Heart left ventricle (tissue), 16 donors: ENCODE measurements at places on chromosomes 4 and X. TPM values are rescaled to one million over a fixed set of nuclear protein-coding genes. Genes with fewer than 3 reads are reported as not detected.

- no peaks in the 10 kb centered on the region for H3K27me3 ChIP-seq
- H3K36me3 ChIP-seq, result no peaks in the 10 kb centered on the region
- H3K4me1 ChIP-seq, result no peaks in the 10 kb centered on the region
Observed at GRCh38 chrX:66731398-66731797, 92.5 kb upstream of the EDA2R start.

GRCh38 chrX:118521435-118521834, 25.8 kb downstream of the DOCK11 start:
- no peaks in the 10 kb centered on the region for H3K27me3 ChIP-seq
- peaks cover 3% of the 10 kb centered on the region for H3K4me1 ChIP-seq
- DNase-seq, result no peak
- H3K4me3 ChIP-seq, result no peak overlapping the region
- no peaks in the 10 kb centered on the region for H3K36me3 ChIP-seq

- H3K4me3 ChIP-seq, result no peak overlapping the region
- no peak overlapping the region for H3K27ac ChIP-seq
- peaks cover 16% of the 10 kb centered on the region for H3K36me3 ChIP-seq
- H3K27me3 ChIP-seq, result no peaks in the 10 kb centered on the region
Observed at GRCh38 chrX:346034-346813, 27.6 kb upstream of the GTPBP6 start.

DNA sequence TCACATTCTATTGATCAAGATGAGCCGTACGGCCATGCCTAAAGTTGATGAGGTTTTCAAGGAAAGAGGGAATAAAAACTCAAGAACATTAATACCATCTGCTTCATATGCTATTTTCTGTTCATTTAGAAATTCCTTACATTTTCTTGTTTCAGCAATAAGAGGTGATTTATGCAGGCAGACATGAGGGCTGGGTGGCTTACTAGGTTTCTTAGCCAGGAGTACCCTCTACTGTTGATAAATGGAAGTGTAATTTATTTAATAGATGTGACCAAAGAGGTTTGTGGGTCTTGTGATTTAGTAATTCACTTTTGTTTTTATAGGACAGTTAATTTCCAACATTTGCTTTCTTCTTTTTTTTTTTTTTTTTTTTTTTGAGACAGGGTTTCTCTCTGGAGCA, 6.4 kb upstream of the SMIM9 start:
- no peak overlapping the region for H3K27ac ChIP-seq
- H3K27me3 ChIP-seq, result no peaks in the 10 kb centered on the region

- no peak for DNase-seq
- H3K27me3 ChIP-seq, result no peaks in the 10 kb centered on the region
- no peak overlapping the region for H3K4me3 ChIP-seq
- H3K27ac ChIP-seq, result no peak overlapping the region
- H3K4me1 ChIP-seq, result peaks cover 4% of the 10 kb centered on the region
- no peaks in the 10 kb centered on the region for H3K36me3 ChIP-seq
Observed at GRCh38 chr4:52102587-52102986, 51.5 kb downstream of the SPATA18 start.

DNA sequence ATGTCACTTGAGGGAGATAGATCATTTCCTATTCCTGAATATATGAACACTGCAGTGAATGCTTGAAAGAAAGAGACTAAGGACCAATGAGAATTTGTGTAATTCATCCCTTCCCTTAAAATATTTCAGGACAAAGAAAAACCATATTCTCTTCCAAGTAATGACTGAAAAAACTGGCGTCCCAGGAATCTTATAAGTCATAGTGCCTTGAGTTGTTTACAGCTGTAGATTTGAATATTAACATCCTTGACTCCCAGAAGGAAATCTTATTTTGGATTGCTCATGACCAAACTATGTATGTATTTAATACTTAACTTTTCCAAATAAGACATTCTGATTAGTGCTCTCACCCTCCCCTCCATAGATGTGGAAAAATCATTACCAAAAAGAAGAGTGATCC, 55.5 kb downstream of the CLDN22 start:
- H3K27me3 ChIP-seq, result no peaks in the 10 kb centered on the region
- H3K4me1 ChIP-seq, result no peaks in the 10 kb centered on the region
- no peak for DNase-seq
- H3K27ac ChIP-seq, result no peak overlapping the region

GRCh38 chrX:44428989-44429627, 85.6 kb upstream of the EFHC2 start:
- H3K4me1 ChIP-seq, result no peaks in the 10 kb centered on the region
- DNase-seq, result no peak

- no peaks in the 10 kb centered on the region for H3K36me3 ChIP-seq
- peak; percentile 22 for DNase-seq
Observed at GRCh38 chrX:19332983-19333382, 10.7 kb upstream of the PDHA1 start.

GRCh38 chr4:18734405-18734804, 712.9 kb upstream of the LCORL start:
- no peak overlapping the region for H3K4me3 ChIP-seq
- DNase-seq, result peak; percentile 47
- H3K4me1 ChIP-seq, result peaks cover 6% of the 10 kb centered on the region
- H3K36me3 ChIP-seq, result no peaks in the 10 kb centered on the region
- peak overlapping the region; percentile 69 for H3K27ac ChIP-seq

- no peak overlapping the region for H3K4me3 ChIP-seq
- peaks cover 5% of the 10 kb centered on the region for H3K27me3 ChIP-seq
- DNase-seq, result no peak
Observed at GRCh38 chrX:33725535-33726210, 406.4 kb downstream of the FAM47A start.

The GLRA2 gene
- total RNA-seq, result not detected

The MAGEB2 gene
- total RNA-seq, result not detected

The ODAPH gene
- total RNA-seq, result not detected

The BLOC1S4 gene
- total RNA-seq, result 7.0 TPM
